ENCODE measurements at places on chromosomes 11 and 22. TPM values are rescaled to one million over a fixed set of nuclear protein-coding genes. Genes with fewer than 3 reads are reported as not detected.

The KCNQ1OT1 gene
- 0.74 TPM for total RNA-seq

The MICAL3 gene
- 40.6 TPM for total RNA-seq

The SYT13 gene
- total RNA-seq = not detected

The ZBTB44 gene
- total RNA-seq = 36.1 TPM

The TMEM45B gene
- 0.39 TPM for total RNA-seq

DNA sequence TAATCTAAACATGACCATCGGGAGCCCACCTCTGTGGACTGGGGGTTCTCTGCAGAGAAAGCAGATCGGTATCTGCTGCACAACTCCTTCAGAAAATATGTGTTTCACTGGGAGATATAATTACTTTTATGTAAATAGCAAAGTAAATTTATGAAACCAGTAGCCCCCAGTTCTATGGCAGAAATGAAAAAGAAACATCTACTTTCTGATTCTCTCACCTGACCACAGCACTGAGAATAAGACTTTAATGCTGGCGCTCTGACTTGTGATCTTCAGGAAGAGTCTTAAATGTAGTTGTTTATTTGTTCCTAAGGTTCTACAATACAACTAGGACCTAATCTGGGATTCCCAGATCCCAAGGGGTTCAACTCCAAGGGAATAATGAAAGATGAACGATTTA, 518.0 kb downstream of the DLG2 start:
- DNase-seq = no peak

DNA sequence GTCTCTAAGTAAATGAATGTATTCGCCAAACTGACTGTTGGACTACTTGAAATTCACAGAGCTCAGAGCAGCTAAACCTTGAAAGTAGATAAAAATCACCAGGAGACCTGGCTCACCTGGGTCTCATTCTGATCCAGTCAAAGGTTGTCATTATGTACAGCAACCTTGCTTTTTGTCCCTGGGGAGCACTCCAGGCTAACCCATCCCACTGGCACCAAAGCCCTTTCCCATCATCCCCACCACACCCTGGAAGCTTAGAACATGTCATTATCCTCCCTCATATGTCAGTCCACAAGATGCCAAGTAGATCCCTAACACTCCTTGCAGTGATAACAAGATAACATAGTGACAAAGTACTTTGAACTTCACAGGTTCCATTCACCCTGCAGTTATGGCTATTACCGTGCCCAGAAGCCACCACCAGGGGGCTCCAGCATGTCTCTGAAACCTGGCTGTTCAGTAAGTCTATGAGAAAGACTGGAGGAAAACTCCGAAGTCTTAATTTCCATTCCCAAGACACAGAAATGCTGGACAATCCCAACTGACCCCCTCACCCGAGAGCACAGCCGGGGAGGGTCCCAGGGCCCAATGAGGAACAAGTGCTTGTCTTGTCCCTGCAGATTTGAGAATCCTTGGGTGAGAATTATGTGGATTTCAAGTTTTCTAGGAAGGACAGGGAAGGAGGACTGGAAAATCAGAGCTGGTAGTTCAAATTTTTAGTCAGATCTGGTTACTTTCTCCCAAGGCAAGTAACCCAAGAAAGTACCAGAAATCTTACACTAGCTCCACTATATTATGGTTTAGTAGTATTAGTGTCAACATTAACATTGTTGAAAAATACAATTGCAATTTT, 43.0 kb upstream of the USP47 start:
- peak; percentile 31 for DNase-seq

GRCh38 chr11:59551659-59552521, 40.6 kb downstream of the OR4D9 start:
- DNase-seq = no peak

All from activated T-helper 2 cell treated with anti-CD3 and anti-CD28 coated beads, Interferon-gamma antibody, Interleukin-2, Interleukin-4, amounts not matched to agents 10 μg/mL and 5 μg/mL and 100 μg/mL, durations not matched to agents 14 hours and 24 hours and 36 hours (primary cell).